Stimulated activated CD4-positive, alpha-beta T cell treated with anti-CD3 and anti-CD28 coated beads, Interleukin-4, amount 100 ng/mL, for 48 hours (primary cell): ENCODE measurements at places on chromosomes 6 and 20.

GRCh38 chr6:11025921-11026635 is 18.0 kb downstream of the ELOVL2 start:
- no peak for DNase-seq

GRCh38 chr6:21273451-21273850 is 320.1 kb upstream of the SOX4 start:
- DNase-seq = no peak

GRCh38 chr6:10421158-10421920 is 6.5 kb upstream of the TFAP2A start:
- DNase-seq = no peak

DNA sequence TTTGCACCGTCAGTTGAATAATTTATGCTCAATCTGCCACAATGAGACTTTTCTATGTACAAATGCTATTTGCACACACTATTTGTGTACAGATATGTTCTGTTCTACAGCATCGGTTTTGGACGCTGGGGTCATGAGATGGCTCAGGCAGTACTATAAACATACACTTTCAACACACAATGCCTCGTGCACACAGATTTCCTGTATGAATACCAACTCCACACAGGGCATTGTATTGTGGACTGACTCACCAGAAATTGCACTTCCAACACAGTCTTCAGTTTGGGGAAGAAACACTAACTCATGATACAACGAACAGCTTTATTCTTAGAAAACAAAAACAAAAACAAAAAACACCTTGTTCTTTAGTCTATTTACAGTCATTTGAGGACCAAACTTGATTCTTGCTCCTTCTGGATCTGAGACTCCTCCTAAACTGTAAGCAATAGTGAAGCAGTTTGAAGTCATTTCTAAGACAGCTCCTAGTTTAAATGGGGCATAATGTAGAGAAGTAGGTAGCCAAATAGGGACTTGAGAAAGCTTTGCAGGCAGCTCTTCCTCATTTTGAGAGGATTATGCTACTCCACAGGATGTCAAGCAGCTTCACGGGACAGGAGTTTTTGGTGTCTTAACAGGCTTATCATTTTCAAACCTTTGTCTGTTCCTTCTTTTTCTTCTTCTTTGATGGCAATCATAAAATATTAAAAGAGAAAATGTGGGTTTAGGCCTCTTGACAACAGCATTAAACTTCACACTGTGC is 33.7 kb downstream of the GJA10 start:
- no peak for DNase-seq

- DNase-seq = no peak
Measured at GRCh38 chr6:73036689-73037088, 188.6 kb downstream of the KHDC1L start.

- DNase-seq = no peak
Measured at GRCh38 chr20:38424401-38424800, 10.7 kb downstream of the SNHG17 start.

DNA sequence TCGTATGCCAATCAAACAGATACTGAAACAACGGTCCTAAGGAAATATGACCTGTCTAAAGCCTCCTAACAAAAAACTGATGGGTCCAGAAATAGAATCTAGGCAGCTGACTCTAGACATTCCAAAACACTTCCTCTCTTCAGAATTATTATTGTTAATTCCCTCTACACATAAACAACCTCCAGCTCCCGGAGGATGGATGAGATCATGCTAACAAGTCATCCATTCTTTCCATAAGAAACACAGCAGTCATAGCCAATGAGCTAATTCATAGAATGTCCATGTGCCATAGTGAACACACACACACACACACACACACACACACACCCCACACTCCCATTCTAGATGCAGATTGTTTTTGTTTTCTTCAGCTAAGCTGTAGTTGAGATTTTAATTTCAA is 44.3 kb downstream of the HDGFL1 start:
- no peak for DNase-seq

DNA sequence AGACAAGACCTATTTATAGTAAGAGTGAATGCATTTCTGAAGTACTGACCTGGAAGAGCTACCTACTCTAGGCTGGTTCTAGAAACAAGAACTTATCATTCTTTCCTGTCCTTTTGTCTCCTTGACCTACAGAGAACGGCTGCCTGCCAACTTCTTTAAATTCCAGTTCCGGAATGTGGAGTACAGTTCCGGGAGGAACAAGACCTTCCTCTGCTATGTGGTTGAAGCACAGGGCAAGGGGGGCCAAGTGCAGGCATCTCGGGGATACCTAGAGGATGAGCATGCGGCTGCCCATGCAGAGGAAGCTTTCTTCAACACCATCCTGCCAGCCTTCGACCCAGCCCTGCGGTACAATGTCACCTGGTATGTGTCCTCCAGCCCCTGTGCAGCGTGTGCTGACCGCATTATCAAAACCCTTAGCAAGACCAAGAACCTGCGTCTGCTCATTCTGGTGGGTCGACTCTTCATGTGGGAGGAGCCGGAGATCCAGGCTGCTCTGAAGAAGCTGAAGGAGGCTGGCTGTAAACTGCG is 8.3 kb downstream of the APOBEC2 start:
- no peak for DNase-seq
